ENCODE measurements at places on chromosomes 5 and 9. TPM values are rescaled to one million over a fixed set of nuclear protein-coding genes. Genes with fewer than 3 reads are reported as not detected.

GRCh38 chr9:73200694-73201452 is 49.2 kb downstream of the ANXA1 start:
- no peak for DNase-seq

GRCh38 chr9:94758880-94759279 is 32.4 kb downstream of the AOPEP start:
- DNase-seq = no peak

- DNase-seq = no peak
Measured at GRCh38 chr5:83972236-83972635, 251.6 kb upstream of the HAPLN1 start.

DNA sequence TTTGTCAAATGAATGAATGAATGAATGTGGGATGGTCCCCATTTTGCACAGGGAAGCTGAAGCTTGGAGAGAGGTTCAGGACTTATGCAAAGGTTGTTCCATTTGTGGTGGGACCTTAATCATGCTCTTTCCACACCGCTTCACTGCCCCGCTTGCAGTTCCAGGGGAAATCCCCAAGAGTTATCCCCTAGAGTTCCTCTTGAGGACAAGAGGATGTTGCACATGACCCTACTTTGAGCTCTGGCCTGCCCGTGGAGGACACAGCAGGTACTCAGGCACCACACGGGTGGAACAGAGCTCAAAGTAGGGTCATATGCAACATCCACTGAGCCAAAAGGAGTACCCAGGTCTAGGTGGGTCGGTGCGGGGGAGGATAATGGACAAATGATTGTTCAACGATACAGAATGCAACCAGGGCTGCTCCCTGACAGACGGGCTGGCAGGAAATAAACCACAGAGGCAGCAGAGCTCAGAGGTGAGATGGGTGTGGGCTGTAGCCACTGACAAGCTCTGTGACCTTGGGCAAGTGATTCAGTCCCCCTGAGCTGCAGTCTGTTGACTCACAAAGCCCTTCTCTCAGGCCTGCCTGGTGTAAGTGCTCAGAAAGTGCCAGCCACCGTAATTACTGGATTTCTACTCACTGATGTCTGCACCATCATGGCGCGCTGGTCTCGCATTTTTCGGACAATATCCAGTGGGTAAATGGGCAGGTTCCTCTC is 60.3 kb upstream of the EPB41L4B start:
- no peak for DNase-seq

DNA sequence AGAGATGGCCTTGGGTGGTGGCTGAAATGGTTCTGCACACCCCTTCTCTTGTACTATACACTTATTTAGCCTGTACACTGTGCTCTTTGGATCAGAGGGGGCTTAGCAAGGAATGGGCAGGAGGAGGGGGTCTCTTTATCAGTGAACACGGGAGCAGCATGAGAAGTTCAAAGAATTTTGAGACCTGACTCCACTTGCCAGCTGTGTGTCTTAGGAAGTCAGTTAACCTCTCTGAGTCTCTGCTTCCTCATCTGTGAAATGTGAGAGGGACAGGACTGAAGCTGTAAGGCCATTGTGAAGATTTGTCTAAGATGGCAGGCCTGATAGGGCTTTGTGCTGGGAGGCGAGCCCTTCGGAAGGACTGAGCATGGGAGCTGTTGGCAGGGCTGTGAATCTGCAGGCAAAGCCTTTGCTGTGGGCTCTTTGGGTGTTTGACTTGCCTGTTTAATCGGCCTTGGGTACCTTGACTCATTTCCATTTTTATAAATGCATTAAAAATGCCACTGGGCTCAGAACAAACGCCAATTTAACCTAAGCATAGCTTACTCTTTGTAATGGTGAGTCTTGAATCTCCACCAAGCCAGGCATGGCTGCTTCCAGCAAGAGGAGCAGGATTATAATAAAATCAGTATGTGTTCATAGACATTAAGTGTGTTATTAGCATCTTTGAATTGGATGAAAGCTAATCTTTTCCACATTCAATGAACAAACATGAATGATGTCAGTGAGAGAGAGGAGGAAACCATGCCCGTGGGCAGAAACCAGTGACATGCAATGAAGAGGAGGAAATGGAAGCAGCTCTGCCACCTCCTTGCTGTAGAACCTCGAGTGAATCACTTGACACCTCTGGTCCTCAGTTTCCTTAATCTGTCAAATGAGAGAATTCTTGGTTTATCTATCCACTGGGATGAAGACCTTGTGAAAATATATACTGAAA is 89.4 kb downstream of the MACROH2A1 start:
- no peak for DNase-seq

DNA sequence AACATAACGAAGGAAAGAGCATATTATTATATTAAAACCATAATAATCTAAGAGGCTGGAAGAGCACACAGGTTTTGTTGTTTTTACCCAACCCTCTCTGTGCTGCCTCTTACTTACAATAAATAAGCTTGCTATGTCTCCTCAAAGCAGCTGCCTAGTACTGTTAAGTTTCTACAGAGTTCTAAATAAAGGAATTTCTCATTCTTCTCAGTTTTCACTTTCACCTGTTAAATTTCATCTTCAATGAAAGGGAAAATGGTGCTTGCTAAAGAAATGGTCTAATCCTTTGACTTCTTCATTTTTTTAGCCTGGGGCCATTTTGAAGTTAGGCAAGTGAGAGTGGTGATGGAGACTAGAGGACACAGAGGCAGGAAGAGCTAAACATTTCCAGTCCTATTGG is 396.1 kb downstream of the MAN2A1 start:
- DNase-seq = no peak

- DNase-seq = peak; percentile 78
Measured at GRCh38 chr5:141182248-141182647, at the start of gene PCDHB16. Gene PCDHB16, plus strand, starts transcription at chr5:141182387. Its CDS starts 173 bp downstream, at chr5:141182560.

DNA sequence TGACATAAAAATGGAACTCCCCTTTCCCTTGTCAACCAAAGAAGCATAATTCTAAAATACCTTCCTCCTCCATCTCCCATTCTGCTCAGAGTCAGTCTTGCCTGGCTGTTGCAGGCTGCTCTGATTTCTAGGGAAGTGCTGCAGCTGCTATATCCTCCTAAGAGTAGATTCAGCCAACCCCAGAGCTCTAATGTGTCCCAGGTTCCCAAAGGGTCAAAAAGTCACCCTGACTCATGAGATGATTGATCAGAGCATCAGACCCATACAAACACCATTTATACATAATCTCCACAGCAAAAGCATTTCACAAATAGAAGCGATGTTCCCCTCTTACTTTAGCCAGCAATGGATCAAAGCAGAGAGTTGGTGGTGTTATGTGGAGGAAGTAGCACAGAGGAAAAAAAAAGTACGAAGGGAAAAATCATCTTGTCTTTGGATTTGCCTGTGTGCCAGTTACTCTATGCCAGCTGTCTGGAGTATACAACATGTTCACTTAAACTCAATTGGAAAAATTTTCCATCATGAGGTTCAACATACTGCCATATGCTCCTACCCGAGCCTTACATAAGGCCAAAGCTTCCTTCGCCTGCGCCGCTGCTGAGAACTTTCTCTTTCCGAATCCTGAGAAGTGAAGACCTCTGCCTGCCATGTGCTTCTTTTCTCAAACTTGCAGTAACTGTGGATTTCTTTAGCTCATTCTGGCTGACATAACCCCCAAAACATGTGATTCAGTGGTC is 258.0 kb downstream of the TLE4 start:
- DNase-seq = no peak

DNA sequence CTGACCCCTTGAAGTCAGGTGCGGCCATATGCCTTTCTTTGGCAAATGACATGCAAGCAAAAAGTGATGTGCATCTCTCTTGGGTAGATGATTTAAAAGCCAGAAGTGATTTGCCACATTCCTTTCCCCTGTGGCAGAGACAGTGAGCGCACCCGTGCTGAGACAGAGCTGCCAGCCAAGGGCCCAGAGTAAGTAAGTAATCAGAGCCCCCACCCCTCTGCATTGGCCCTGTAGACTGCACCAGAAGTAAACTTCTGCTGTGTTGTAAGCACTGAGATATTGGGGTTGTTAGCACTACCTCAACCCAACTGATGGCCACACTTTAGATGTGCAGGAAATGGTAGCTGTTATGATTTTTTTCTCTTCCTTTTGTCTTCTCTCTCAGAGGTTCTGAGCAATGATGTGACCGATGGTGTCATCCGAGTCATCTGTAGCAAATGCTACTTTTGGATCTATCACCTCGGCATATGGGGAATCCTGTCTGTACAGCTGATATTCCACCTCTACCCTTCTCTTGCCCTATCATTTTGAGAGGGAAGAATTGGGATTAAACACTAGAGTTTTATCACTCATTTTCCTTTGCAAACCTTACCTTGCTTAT is 58.0 kb downstream of the DOCK2 start:
- no peak for DNase-seq

ADRB2 gene
- total RNA-seq = 0.65 TPM

ERGIC1 gene
- 96.1 TPM for total RNA-seq
